Endodermal cell (in vitro differentiated cells): ENCODE measurements at places on chromosomes 7 and 10.
A peak's percentile ranks its signal among the peaks of the same experiment; 100 is the strongest.

GRCh38 chr10:73519336-73519735, 23.5 kb upstream of the PPP3CB start:
- no peak for DNase-seq

DNA sequence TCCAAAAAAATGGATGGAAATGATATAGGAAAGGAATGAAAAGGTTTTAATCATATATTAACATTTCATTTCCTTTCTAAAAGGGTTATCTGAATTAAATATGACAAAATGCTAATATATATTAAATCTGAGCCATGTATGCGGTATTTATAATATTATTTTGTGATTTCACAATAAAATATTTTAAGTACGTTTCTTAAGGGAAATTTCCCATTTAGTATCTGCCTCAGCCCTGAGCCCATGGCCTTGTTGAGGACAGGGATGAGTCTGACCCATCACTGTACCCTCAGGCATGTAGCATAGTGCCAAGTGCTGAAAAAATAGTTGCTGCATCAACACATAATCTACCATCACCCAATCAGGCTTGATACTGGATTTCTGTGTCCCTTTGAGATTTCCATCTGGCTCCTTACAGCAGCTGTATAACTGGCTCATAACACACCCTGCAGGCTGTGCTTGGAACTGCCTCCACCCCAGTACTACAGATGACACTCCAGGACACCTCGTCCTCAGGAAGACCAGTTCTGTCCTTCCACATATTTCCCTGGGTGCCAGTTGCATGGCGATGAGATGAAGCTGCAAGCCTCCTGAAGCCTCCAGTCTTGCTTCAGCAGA, 59.4 kb upstream of the ASAH2 start:
- peak; percentile 91 for DNase-seq

DNA sequence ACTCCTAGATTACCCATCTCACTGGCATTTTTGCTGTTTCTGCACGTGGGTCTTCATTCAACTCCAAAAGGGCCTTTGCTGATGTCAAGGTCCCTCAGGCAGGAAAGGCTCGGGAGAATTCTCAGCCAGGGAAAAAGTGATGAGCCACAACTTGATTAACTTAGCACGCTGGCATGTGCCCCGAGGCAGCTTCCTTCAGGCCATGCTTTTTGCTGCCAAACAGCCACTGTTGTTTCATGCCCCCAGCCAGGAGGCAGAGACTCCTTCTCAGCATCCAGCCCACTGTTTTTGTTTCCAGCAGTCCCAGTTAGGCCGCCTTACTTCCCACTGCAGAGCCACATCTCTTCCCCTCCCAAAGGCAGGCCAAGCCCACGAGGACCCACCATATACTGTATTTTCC, 266.5 kb upstream of the YAE1 start:
- DNase-seq = no peak

GRCh38 chr7:17769918-17770317, 170.4 kb downstream of the SNX13 start:
- peak; percentile 89 for DNase-seq

GRCh38 chr7:116395141-116395791, 104.3 kb upstream of the CAV2 start:
- peak; percentile 56 for DNase-seq

DNA sequence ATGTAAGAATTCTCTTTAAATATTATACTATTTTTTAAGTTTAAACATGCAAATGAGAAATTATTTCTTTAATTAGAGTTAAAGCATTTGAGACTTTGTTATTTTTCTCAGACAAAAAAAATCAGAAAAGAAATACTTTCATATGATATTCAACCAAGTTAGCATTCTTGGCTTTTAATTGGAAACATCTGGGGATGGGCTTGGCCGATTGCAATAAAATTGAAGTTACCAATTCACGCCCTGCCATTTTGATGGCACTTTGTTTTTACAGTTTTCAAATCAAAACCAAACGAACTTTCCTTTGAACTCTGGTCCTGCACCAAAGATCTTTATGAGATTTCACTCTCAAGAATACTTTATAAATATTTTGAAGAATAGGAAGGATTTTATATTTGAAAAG, 127.7 kb downstream of the ATE1 start:
- no peak for DNase-seq

DNA sequence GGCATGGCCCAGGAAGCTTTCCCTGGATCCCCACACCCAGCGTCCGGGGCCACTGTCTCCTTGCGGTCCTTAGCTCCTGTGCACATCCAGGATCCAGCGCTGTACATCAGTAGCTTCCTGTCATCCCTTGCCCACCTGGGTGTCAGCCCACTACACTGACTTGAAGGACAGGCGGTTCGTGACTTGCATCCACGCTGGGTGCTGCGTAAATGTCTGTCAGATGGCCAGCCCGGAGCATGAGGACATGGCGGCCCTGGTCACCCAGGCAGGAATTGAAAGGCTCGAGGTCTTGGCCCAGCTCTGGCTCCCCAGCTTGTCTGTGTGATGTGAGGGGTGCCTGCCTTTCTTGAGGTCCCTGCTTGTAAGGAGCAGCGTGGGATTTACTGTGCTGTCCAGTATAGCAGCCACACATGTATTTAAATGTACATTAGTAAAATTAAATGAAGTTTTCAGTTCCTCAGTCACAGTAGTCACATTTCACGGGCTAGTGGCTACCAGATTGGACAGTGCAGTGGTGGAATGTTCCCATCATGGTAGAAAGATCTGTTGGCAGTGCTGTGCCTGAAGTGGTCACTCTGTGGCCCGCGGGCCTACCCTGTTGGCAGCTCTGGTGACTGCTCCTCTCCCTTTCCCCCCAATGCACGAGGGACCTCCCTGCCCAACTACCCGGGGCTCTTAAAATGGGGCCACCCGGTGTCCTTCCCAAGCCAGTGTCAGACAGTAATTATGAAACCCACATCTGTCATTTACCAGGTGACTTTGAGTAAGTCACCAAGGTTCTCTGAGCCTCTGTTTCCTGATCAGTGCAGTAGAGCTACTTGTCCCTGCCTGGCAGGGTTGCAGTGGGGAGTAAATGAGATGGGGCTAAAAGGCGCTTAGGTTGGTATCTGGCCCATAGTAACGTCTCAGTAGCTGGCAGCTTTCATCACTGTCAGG, 97.8 kb upstream of the PPIF start:
- DNase-seq = no peak

DNA sequence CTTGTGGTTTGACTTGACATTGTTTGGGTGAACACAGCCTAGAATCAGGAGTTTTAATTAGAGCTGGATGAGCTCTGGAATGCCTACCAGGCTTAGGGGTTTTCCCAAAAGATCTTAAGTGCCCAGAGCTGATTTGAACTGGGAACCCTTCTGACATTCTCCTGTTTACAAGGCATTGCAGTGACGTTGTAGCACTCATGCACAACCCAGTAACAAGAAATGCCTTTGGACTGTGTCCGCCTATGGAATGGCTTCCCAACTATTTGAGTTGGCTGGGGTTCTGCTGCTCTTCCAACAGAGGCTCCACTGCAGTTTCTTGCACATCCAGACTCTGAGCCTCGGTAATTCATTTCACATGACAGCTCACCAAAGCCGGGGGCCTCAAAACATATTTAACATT, 76.7 kb upstream of the MKX start:
- DNase-seq = no peak

GRCh38 chr10:5601826-5602495, 64.4 kb downstream of the ASB13 start:
- no peak for DNase-seq

- no peak for DNase-seq
Observed at GRCh38 chr7:47779341-47779771, 168.9 kb downstream of the PKD1L1 start.

GRCh38 chr10:63219749-63220148, 86.6 kb downstream of the NRBF2 start:
- no peak for DNase-seq

DNA sequence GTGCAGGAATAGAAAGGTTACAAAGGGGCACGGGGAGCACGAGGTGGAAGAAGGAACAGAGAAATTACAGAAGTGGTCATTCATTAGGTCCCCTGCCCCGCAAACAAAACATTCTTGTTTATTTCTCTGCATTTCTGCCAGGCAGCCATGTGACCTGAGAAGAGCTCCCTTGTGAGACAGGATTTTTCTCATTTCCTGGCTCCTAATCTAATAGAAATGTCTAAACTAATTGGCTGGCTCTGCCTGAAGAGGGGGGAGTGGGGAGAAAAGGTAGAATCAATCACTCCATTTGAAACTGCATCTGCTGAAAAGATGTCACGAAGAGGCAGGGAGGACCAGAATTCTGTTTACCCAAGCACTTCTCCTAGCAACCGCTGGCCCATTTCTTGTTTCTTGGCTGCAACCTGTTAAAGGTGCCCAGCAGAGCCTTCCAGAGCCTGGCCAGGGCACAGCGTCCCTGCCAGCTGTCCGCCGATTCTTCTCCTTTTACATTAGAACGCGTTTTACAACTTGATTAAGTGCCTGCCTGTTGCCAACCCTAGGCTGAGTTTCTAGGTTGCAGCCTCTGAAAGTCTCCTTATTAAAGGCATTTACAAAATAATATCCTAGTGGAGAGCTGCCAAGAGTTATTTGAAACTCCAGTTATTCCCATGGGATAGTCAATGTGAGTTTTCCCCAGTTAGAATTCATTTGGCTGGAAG, 1227.6 kb downstream of the TYW1 start:
- DNase-seq = no peak

GRCh38 chr10:101959346-101959916, 96.5 kb downstream of the ARMH3 start:
- DNase-seq = no peak

- DNase-seq = peak; percentile 86
Observed at GRCh38 chr7:43758029-43758821, at the start of gene BLVRA. Gene BLVRA, plus strand, starts transcription at chr7:43758680. Its CDS starts 12,479 bp downstream, at chr7:43771159.

- DNase-seq = no peak
Observed at GRCh38 chr10:90969947-90970673, 49.2 kb upstream of the ANKRD1 start.

DNA sequence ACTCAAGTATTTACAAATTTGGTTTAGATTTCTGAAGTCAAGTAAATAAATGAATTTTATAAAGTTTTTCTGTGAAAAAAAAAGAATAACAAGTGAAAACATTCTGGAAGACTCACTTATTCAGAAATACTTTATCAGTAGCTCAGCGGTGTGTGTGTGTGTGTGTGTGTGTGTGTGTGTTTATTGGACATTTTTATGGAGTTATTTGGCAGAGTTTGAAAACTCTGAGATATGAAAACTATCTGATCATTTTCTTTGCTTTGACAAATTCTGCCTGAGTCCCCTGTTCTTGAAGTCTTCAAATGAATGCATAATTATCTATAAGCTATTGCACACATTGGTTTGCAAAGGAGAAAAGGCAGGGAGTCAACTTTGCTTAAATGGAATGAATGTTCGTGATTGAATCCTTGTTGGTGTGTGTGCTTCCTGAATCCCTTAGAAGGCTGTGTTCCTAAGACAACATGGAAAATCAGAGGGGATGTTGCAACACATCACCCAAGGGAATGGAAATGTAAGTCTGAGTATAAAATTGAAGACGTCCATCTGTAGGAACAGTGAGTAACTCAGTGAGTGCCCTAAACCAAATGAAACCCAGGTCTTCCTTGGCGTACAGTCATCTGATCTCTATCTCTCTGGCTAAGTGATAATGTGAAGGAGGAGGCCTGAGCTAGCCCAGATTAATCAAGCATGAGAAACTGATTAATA, 160.9 kb downstream of the REEP3 start:
- no peak for DNase-seq

GRCh38 chr7:50869108-50869725, 86.5 kb upstream of the GRB10 start:
- no peak for DNase-seq

- peak; percentile 49 for DNase-seq
Observed at GRCh38 chr7:106952658-106953231, 87.7 kb downstream of the PIK3CG start.

DNA sequence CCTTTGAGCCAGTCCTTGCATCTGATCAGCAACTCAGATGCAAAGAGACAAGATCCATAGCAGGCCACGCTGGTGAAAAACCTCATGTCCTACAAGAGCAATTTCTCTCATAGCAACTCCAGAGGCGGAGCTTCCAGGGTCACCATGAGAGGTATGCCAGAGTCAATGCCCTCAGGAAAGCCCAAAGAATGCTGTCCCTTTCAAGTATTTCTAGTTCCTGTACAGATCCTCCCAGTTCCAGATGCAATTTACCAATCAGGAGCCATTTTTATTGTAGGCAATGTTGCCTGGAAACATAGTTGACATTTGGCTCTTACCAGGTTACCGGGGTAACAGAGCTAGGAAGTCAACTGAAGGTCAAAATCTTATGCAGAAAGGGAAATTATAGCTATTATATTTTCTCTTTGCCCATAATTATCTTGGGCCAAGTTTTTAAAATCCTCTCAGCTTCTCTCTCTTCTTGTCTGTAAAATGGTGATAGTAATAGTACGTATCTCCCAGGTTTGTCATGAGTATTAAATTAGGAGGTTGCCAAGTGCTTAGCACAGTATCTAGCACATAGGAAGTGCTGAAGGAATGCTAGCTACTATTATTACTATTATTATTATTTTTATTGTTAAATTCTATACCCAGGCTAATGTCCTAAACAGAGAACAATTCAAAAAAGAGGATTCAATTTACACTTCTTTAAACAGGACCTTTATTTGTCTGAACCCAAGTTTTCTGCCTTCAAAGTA, 46.3 kb upstream of the TM9SF3 start:
- no peak for DNase-seq

GRCh38 chr7:66269978-66270377, 64.8 kb downstream of the TPST1 start:
- DNase-seq = no peak
